ENCODE measurements at places on chromosomes 11 and 22. TPM values are rescaled to one million over a fixed set of nuclear protein-coding genes. Genes with fewer than 3 reads are reported as not detected.

The PGA3 gene
- not detected for total RNA-seq

The SLC22A9 gene
- not detected for total RNA-seq

The SEPTIN3 gene
- total RNA-seq = 0.42 TPM

The BCO2 gene
- total RNA-seq = 2.4 TPM

The MUC6 gene
- total RNA-seq = not detected

The OR6A2 gene
- total RNA-seq = not detected

The XBP1 gene
- total RNA-seq = 178 TPM

The LSP1 gene
- total RNA-seq = 453 TPM

The ANO5 gene
- total RNA-seq = 0.09 TPM

The TTLL8 gene
- not detected for total RNA-seq

The CD248 gene
- 85.5 TPM for total RNA-seq

The MYBPC3 gene
- total RNA-seq = 0.11 TPM

The C11orf16 gene
- total RNA-seq = not detected

The GPR83 gene
- total RNA-seq = 0.17 TPM

The TTC36 gene
- total RNA-seq = 0.68 TPM

The ME3 gene
- 1.2 TPM for total RNA-seq

The EIF3F gene
- 233 TPM for total RNA-seq

The IL18 gene
- total RNA-seq = 0.75 TPM

The DGCR6L gene
- 45.7 TPM for total RNA-seq

The ZNF74 gene
- 10.7 TPM for total RNA-seq

The OR5A1 gene
- not detected for total RNA-seq

The FADS2 gene
- 245 TPM for total RNA-seq

The OR5J2 gene
- not detected for total RNA-seq

The OR2AT4 gene
- not detected for total RNA-seq

The LRRC32 gene
- total RNA-seq = 0.34 TPM

The PVALB gene
- not detected for total RNA-seq

The ADAMTS8 gene
- total RNA-seq = not detected

The OR52A1 gene
- total RNA-seq = not detected

The KIRREL3 gene
- total RNA-seq = not detected

The MS4A3 gene
- total RNA-seq = not detected

The TRIM48 gene
- not detected for total RNA-seq

The PLET1 gene
- not detected for total RNA-seq

The TBX10 gene
- total RNA-seq = not detected

The GVQW3 gene
- 4.5 TPM for total RNA-seq

The GLB1L3 gene
- total RNA-seq = 6.1 TPM

The FXYD6 gene
- total RNA-seq = not detected

The TUBA8 gene
- total RNA-seq = 3.7 TPM

The MMP27 gene
- not detected for total RNA-seq

The RFPL2 gene
- total RNA-seq = not detected

The OSBP2 gene
- 0.61 TPM for total RNA-seq

The EXPH5 gene
- 2.5 TPM for total RNA-seq

The CALCA gene
- total RNA-seq = not detected

Data from activated naive CD8-positive, alpha-beta T cell treated with anti-CD3 and anti-CD28 coated beads, Interleukin-2, amount 10 ng/mL, durations not matched to agents 7 days and 5 days (primary cell).